ENCODE measurements at places on chromosomes 3 and 15. TPM values are rescaled to one million over a fixed set of nuclear protein-coding genes. Genes with fewer than 3 reads are reported as not detected.

Gene LRRN1
- polyA plus RNA-seq: 46.3 TPM

Gene CISH
- polyA plus RNA-seq: 10.8 TPM

Gene CADM2
- 6.7 TPM for polyA plus RNA-seq

Gene POTEB
- not detected for polyA plus RNA-seq

Gene XCR1
- polyA plus RNA-seq: 0.13 TPM

Gene C15orf62
- polyA plus RNA-seq: 1.3 TPM

Gene CSTA
- polyA plus RNA-seq: 0.85 TPM

Gene MCTP2
- polyA plus RNA-seq: 0.68 TPM

Gene FOXB1
- not detected for polyA plus RNA-seq

Gene KNG1
- 0.08 TPM for polyA plus RNA-seq

Gene BCL6
- 18.6 TPM for polyA plus RNA-seq

Gene GAP43
- polyA plus RNA-seq: 2.4 TPM

Gene CCDC50
- polyA plus RNA-seq: 28.7 TPM

Gene NTRK3
- 5.0 TPM for polyA plus RNA-seq

Gene SLC24A5
- polyA plus RNA-seq: not detected

Gene ZNF710
- 22.0 TPM for polyA plus RNA-seq

Gene CCR3
- 0.25 TPM for polyA plus RNA-seq

Gene TGM4
- not detected for polyA plus RNA-seq

Gene NMNAT3
- 2.4 TPM for polyA plus RNA-seq

Gene GRK7
- polyA plus RNA-seq: not detected

Gene CELF6
- polyA plus RNA-seq: 0.72 TPM

Gene DAZL
- polyA plus RNA-seq: not detected

Gene CPLX3
- polyA plus RNA-seq: not detected

Gene LRRK1
- 5.1 TPM for polyA plus RNA-seq

Gene PPCDC
- 6.7 TPM for polyA plus RNA-seq

Gene LRTM1
- 117 TPM for polyA plus RNA-seq

Gene COL8A1
- 1.2 TPM for polyA plus RNA-seq

Gene TMED3
- polyA plus RNA-seq: 35.6 TPM

Gene RTP1
- polyA plus RNA-seq: 0.39 TPM

Gene ARL14
- polyA plus RNA-seq: not detected

Gene GNAT1
- 0.31 TPM for polyA plus RNA-seq

Gene POPDC2
- polyA plus RNA-seq: 4.1 TPM

Gene IMPG2
- polyA plus RNA-seq: 0.76 TPM

Gene IGSF11
- polyA plus RNA-seq: 3.2 TPM

Gene LRRC15
- 1.1 TPM for polyA plus RNA-seq

Gene P2RY12
- 1.7 TPM for polyA plus RNA-seq

Gene BFSP2
- not detected for polyA plus RNA-seq

Gene CFAP100
- 0.27 TPM for polyA plus RNA-seq

Gene C3orf49
- polyA plus RNA-seq: 0.31 TPM

Gene CCDC54
- 2.0 TPM for polyA plus RNA-seq

Gene PXK
- polyA plus RNA-seq: 16.8 TPM

Gene CHRD
- 16.1 TPM for polyA plus RNA-seq

Gene FGD5
- polyA plus RNA-seq: 28.6 TPM

Gene SCN11A
- polyA plus RNA-seq: 3.9 TPM

Gene SPATA12
- polyA plus RNA-seq: not detected

Gene DPPA2
- not detected for polyA plus RNA-seq

Gene TEX9
- polyA plus RNA-seq: 2.6 TPM

Measured in muscle of back (tissue), 13 donors.